ENCODE measurements at places on chromosomes 5 and 9.
A peak's percentile ranks its signal among the peaks of the same experiment; 100 is the strongest.

- no peak for DNase-seq
These were observed 91.9 kb downstream of the FEM1C start for GRCh38 chr5:115452536-115453235.

DNA sequence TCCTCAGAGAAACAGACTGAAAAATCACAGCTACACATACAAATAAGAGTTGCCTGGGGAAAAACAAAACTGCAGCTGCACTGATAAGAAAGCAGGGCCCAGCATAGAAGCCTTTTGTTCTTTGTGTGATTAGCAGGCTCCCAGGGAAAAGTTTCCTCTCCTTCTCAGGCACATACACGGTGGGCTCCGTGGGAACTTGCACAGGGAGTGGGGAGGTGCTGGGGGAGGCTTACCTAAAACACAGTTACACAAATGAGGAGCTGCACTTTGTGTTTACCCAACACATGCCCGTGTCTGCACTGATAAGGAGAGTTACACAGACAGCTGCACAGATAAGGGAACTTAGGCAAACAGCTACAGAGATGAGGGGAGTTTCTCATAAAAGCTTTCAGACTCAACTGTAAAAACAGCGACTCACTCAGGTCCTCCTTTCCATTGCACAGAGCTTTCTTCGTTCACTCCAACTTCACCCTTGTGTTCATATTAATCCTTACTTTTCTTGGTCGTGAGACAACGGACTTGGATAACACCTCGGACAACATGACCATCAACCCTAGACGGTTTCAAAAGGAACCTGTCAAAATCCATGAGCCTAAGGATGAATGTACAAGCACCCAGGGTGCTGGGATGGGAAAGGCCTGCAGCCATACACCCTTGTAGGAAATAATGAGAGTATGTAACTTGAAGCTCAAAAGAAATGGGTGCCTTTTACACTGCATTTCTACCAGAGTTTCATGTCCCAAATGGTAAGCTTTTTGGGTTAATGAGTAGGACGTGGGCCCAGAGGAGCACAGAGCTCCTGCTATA is 50.8 kb downstream of the SERINC5 start:
- DNase-seq = no peak

- DNase-seq = no peak
These were observed 6.7 kb downstream of the GCNT1 start for GRCh38 chr9:76465442-76466298.

GRCh38 chr5:31478901-31479300 is 53.0 kb downstream of the DROSHA start:
- no peak for DNase-seq

- DNase-seq = no peak
These were observed 78.4 kb downstream of the GLDC start for GRCh38 chr9:6567140-6567591.

- DNase-seq = no peak
These were observed 500.7 kb downstream of the CDH12 start for GRCh38 chr5:22352493-22352892.

GRCh38 chr5:72628771-72629371 is 121.7 kb upstream of the ZNF366 start:
- DNase-seq = no peak

- no peak for DNase-seq
These were observed 14.3 kb upstream of the RNF130 start for GRCh38 chr5:180085837-180086236.

DNA sequence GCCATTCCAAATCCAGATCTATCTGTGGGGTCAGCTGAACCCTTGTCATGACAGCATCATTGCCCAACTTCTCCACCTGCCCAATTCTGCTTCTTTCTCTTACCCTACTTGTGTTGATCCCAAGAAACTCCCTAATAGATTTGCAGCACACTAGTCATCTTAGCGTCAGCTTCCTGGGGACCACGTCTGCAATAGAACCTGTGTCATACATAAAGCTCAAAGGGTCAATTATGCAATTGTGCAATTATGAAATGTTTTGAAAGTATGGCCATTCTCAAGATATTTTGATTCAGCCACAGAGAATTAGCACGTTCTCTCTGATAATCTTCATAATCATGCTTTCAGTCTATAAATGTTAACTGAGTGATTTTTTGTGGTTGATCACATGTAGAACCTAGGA is 87.4 kb upstream of the PAPPA start:
- no peak for DNase-seq

- no peak for DNase-seq
These were observed 53.5 kb upstream of the EPB41L4A start for GRCh38 chr5:112472614-112473013.

GRCh38 chr5:149831492-149831891 is 101.4 kb downstream of the PPARGC1B start:
- peak; percentile 85 for DNase-seq

DNA sequence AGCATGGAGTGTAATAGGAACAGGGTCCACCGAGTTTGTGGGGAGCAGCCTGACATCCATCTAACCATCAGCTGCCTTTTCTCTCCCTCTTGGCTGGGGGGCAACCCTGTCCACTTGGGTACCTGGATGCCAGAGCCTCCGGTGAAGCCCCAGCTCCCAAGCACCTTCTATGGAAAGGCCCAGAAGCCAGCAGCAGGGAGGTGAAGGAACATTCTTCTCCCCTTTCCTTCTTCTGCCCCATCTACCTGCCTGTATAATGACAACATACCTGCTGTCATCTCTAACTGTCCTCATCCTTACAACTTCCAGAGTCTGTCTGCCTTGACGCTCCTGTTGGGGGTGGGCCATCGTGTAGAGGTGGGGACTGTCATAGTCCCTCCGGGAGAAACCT is 33.1 kb downstream of the THBS4 start:
- DNase-seq = no peak

GRCh38 chr9:127285965-127286364 is 21.4 kb downstream of the GARNL3 start:
- no peak for DNase-seq

GRCh38 chr9:82271106-82271561 is 282.6 kb downstream of the SPATA31D1 start:
- DNase-seq = no peak

GRCh38 chr5:129963359-129963758 is 59.1 kb downstream of the CHSY3 start:
- DNase-seq = no peak

DNA sequence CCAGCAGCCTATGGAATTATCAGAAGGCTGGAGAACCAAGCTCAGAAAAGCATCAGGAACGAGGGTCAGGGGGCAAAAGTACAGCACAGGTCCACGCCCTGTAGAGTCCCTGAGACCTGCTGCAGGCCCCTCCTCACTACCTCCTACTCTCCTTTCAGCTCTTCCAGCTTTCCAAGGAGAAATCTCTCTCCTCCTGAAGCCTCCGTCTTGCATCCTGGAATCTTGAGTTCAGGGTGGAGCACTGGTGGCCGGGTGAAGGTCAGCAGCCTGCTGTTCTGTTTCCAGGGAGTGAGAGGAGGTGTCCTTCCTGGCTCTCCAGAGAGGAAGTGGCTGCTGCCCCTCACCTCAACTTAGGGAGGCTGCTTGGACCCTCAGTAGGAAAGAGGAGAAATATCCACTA is 342.3 kb downstream of the ZSWIM6 start:
- no peak for DNase-seq

DNA sequence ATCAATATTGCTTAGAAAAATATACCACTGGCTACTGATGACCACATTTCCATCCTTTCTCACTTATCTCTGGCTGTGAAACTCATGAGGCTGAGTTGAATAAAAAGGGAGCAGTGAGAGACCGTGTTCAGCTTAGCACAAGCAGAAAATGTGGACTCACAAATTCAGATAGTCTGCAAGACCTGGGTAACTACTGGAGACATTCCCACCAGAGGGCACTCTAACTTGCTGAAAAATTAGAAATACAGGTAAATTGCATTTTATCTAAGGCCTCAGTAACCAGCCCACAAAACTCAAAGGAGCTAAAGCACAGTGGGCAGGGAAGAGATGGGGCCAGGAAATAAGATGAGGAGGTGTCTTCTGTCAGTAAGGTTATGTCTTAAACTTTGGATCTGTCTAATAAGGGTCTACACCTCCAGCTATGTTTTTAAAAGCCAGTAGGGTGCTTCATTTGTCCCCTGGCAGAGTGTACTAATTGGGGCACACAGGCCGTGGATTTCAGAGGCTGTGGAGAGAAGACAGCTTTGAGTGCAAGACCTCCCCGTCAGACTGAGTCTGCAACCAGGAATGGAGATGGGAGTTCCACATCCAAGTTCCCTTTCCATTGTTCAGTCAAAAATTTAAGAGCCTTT is 8.7 kb upstream of the NDUFB6 start:
- DNase-seq = peak; percentile 46

- peak; percentile 77 for DNase-seq
These were observed 99.4 kb downstream of the C5orf15 start for GRCh38 chr5:133868946-133869518.

DNA sequence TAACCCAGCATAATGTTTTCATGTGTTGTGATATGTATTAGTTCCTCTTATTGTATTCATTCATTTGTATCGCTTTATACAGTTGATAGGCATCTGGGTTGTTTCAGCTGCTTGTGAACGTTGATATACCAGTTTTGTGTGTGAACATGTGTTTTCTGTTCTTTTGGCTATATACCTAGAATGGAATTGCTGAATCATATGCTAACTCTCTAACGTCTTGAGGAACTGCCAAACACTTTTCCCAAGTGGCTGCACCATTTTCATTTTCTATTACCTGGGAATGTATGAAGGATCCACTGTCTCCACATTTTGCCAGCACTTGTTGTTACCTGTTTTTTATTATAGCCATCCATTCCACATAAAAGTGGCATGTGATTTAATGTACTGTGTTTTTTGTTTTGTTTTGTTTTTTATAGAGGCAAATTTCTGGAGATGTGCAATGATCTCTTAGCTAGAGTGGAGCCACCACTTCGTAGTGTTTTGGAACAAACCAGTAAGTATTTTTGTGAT is 34.6 kb downstream of the HSPA4 start:
- DNase-seq = no peak

DNA sequence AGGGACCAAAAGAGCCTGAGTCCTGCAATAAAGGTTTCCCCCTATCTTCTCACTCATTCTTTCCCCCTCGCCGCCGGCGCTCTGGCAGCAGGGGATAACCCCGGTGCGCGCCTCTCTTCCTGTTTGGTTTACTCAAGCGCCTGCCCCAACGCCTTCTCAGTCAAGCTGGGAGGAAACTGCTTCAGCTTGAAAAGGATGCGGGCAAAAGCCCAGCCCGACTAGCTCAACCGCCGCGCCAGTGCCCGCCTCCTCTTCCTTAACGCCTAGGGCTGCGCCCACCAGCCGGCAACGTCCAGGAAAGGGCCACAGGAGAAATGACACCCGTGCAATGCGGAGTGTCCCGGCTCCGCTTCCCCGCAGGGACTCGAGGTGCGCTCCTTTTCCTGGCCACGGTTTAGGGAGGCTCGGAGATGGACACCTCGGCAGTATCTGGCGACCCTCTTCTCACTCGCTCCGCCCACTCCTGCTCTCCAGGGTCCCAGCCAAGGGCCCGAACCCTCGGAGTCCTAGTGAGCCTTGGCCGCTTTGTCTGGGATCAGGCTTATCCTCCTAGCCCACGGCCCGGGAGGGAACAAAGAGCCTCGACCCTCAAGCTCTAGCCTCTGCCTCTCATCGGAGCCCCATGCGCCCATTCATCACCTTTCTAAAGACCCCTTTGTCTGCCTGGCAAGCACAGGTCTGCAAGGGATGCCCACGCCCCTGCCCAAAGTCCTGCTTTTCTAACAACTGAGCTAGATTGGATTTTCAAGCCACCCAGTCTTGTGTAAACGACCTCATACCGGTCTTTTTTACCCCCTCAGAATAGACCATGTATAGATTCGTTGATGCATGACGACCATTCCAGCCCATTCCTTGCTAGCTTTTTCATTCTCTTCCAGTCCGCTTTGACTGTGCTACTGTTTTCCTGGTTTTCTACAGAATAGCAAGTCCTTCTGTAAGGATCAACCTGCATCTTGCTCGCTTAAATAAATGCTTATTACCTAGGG is 2.0 kb downstream of the ST8SIA4 start:
- peak; percentile 79 for DNase-seq

DNA sequence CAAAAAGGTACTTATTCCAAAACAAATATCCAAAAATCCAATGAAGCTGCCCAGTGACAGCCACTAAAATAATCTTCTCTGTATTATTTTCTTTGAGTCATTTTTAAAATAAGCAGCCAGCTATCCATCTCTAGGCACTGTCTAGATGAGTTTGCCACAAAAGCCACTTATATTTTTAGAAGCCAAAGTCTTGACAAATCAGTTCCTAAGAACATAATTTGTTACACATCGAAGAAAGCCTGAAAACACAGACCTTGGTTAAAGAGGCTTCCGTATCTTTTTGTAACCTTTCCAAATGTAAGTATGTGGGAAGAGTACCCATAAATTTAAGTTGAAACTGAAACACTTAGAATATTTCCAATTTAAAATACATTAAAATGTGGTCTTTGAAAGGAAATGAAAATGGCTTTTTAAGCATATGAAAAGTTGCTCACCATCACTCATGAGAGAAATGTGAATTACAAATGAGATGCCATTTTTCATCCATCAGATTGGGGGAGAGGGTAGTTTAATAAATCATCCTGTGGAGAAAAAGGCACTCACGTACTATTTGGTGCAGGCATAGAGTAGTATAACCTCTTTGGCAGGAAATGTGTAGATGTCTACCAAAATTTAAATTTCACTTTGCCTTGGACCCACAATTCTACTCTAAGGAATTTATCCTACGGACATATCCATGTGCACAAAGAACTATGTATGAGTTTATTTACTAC is 180.4 kb downstream of the MLLT3 start:
- DNase-seq = no peak

- no peak for DNase-seq
These were observed 118.8 kb downstream of the GADD45G start for GRCh38 chr9:89723469-89724100.

- DNase-seq = no peak
These were observed 46.7 kb downstream of the RASGEF1C start for GRCh38 chr5:180162304-180162661.

DNA sequence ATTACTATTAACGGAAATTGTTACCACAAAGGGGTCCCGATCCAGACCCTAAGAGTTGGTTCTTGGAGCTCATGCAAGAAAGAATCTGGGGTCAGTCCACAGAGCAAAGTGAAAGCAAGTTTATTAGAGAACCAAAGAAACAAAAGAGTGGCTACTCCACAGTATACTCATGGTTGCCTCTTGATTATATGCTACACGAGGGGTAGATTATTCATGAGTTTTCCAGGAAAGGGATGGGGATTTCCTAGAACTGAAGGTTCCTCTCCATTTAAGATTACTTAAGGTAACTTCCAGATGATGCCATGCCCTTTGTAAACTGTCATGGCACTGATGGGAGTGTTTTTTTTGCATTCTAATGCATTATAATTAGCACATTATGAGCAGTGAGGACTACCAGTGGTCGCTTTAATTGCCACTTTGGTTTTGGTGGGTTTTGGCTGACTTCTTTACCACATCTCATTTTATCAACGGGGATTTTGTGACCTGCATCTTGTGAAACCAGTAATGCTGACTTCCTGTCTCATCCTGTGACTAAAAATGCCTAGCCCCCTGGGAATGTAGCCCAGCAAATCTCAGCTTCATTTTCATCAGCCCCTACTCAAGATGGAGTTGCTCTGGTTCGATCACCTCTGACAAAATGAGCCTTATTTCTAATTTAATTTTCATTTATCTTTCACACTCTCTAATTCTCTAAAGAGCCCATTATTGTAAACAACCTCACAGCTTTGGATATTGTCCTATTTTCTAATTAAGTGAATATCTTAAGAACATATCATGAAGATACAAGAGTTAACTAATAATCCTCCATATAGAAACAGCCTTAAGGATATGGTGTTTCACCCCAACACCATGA is 336.3 kb downstream of the RASEF start:
- no peak for DNase-seq

GRCh38 chr5:172659909-172660628 is 19.0 kb downstream of the NEURL1B start:
- DNase-seq = no peak

GRCh38 chr9:108441251-108441650 is 414.5 kb downstream of the ACTL7B start:
- no peak for DNase-seq

GRCh38 chr5:149273237-149273636 is 1.6 kb downstream of the AFAP1L1 start:
- no peak for DNase-seq
